ENCODE measurements at places on chromosomes 2 and 18.

GRCh38 chr2:24819442-24820174 is 26.4 kb downstream of the CENPO start:
- no peak for DNase-seq

- DNase-seq = peak; percentile 66
Measured at GRCh38 chr2:39435741-39436591, 1.1 kb downstream of the MAP4K3 start.

DNA sequence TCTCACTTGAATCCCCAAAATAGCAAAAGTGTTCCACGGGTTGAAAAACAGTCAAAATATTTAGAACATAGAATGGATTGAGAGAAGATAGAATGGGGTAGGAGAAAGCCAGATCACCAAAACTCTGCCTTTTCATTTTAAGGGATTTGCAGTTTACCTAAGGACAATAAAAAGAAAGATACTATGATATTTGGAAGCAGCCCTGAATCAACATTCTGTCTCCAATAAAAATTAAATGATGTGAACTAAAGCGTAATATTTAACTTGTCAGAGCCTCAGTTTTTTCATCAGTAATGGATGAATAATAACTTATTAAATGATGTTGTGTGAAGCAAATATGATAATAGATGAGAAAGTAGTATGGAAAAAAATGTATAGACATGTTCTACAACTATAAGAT is 100.2 kb upstream of the REG3G start:
- DNase-seq = no peak

- no peak for DNase-seq
Measured at GRCh38 chr18:52009958-52010357, 330.0 kb upstream of the DCC start.

- no peak for DNase-seq
Measured at GRCh38 chr2:29353403-29353991, 238.3 kb downstream of the CLIP4 start.

DNA sequence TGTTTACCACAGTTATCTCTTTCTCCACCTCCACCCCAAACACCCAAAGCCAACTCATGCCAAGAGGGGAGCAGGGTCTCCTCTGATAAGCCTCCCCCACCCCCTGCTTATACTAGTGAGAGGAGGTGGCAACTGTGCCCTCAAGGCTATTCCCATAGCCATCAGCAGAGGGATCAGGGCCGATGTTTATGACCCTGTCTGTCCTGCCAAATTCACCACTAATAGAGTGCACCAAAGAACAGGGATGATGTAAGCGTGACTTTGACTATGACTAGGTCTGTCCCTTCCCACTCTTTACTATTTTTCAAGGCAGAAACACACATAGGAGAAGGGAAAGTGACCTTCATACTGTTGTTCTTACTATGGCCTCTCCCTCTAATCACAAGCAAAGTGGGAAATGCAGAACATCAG is 74.6 kb downstream of the CLHC1 start:
- no peak for DNase-seq

GRCh38 chr18:2906704-2907549 is 60.1 kb downstream of the EMILIN2 start:
- peak; percentile 60 for DNase-seq

DNA sequence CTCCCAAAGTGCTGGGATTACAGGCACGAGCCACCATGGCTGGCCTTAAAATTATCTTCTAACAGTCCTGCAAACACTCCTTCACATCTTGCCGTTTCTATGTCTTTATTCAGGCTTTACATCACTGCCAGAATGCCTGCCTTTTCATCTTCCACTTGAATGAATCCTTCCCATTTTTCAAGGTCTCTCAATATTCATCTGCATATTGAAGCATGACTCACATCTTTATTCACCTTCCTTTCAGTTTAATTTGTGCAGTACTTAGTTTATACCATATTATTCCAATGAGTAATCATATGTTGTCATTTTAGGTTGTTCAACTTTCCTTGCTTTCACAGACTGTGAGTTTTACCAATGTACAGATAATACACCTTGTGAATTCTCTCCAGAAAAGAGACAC is 510.1 kb upstream of the PIK3C3 start:
- DNase-seq = no peak

- DNase-seq = no peak
Measured at GRCh38 chr2:130353291-130354138, 2.3 kb upstream of the PTPN18 start.

- DNase-seq = no peak
Measured at GRCh38 chr2:11556101-11556806, 22.4 kb downstream of the GREB1 start.

DNA sequence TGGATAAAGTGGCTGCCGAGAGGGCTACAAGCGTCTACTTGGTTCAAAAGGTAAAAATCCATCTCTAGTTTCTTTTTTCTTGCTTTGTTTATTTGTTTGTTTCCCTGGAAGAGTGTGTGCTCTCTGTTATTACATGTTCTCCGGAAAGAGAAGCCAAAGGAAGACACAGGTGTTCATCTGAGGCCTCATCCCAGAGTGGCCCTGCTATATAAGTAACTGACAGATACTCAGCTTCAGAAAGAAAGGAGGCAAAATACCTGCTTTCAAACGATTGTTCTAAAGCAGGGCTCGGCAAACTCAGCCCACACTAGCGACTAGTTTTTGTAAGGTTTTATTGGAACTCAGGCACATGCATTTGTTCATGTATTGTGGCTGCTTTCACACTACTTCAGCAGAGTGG is 140.0 kb upstream of the ALPP start:
- no peak for DNase-seq

GRCh38 chr2:52144590-52144989 is 1112.7 kb upstream of the NRXN1 start:
- DNase-seq = no peak

GRCh38 chr2:241859017-241859435 is 332 bp upstream of the PDCD1 start:
- no peak for DNase-seq

- no peak for DNase-seq
Measured at GRCh38 chr18:22946217-22946616, 13.1 kb downstream of the RBBP8 start.

GRCh38 chr2:66443979-66444861 is 9.3 kb downstream of the MEIS1 start:
- DNase-seq = peak; percentile 70

GRCh38 chr18:54743605-54743995 is 84.7 kb upstream of the RAB27B start:
- DNase-seq = no peak

DNA sequence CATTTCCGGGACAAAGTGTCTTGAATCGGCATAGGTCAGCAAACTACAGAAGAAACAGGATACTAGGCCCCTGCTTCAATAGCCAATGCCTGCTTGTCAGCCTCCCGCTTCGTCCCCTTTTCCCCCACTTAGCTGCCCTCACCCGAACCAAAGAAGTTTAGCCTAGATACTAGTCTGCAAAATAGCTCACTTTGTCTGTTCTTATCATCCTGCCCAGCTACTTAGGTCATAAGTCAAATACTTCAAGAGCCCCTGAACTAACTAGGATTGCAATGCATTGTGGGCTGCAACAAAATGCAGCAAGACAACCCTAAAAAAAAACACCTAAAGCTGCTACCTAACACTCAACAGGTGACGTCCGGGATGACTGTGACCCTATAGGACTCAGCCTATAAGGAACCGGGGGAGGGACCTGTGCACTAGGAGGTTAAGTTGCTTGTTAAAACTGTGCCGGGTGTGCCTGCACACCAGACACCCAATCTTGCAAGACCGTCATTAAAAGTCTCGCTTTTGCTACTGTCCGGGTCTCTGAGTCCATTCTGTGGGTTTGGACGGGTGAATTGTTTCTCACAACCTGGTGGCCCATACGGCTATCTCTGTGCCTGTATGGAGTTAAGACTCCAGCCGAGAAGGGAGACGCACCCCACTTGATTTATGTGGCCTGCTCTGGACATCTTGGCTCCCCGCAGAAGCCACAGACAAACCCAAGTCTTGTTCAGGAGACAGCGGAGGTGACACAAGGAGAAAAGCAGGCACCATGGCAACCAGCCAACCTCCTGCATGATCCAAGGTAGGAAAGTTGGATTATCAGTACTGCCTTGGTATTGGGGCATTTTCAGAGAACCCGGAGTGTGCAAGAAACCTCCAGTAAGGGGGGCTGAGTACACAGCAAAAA is 105.9 kb downstream of the HIBCH start:
- peak; percentile 40 for DNase-seq

DNA sequence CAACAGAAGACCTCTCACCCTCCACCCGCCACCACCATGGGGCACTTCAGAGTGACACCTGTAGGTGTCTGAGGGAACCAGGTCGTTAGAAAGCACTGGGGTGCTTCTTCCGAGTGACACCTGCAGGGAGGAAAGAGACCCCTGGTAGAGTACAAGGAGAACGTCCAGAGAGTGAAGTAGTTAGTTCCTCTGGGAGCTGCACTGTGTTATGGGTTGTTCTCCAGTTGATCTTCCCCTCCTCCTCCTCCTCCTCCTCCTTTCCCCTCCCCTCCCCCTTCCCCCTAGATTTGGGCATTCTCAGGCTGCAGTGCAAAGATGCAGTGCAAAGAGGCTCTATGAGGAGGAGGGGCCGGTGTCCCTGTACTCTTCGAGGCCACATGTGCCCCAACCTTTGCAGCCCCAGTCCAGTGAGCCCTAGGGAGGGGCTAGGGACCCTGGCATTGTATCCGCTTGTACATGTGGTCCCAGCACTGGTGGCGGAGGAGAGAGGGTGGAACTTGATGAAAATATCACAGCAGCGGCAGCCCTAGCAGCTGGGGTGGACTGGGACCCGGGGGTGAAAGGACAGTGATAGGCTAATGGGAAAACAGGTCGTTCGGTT is 850 bp downstream of the DNAJB2 start:
- DNase-seq = no peak

GRCh38 chr18:48983793-48984437 is 33.1 kb upstream of the SMAD7 start:
- peak; percentile 55 for DNase-seq

GRCh38 chr2:187542123-187542522 is 12.1 kb downstream of the TFPI start:
- no peak for DNase-seq

- no peak for DNase-seq
Measured at GRCh38 chr18:46950064-46950656, 32.8 kb downstream of the KATNAL2 start.

DNA sequence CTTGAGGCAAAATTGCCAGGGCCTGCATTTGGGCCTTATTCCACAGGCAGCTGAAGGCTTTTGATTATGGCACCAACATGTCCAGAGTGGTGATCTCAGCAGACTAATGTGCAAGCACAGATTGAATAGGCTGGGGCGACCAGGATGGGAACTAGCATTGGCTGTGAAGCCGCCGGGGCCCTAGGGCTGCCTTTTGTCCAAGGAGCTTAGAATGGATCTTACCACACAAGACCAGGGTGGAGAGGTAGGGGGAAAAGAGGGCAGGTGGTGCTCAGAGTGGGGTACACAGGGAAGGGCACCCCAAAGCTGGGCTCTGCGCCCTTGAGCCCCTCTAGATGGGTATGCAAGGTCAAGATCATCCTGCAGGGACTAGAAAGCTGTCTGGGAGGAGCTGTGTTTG is 23.1 kb downstream of the PSD4 start:
- DNase-seq = no peak

DNA sequence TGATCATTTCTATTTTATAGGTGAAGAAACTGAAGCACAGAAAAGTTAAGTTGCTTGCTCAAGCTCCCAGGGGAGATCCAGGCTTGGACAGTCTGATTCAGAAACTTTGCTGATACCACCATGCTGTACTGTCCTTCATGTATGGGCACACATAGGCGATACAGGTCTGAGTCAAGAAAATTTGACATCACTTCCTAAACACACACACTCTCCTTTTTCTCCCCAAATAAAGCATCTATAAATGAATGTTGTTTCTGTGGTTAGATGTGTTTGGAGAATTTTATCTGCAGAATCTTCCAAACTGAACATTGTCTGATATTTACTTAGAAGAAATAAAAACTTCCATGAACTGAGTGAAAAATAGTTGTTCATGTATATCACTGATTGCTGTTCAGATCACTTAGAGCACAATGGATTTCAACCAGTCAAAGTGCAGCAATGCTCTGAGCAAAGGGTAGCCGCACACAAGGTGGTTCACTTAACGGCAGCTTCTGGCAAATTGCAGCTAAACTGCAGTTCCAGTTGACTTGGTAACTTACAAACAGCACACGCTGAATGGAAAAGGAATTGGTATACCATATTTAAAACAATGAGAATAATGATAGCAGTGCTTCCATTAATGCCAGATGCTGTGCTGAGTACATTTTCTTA is 10.0 kb upstream of the AGFG1 start:
- no peak for DNase-seq

DNA sequence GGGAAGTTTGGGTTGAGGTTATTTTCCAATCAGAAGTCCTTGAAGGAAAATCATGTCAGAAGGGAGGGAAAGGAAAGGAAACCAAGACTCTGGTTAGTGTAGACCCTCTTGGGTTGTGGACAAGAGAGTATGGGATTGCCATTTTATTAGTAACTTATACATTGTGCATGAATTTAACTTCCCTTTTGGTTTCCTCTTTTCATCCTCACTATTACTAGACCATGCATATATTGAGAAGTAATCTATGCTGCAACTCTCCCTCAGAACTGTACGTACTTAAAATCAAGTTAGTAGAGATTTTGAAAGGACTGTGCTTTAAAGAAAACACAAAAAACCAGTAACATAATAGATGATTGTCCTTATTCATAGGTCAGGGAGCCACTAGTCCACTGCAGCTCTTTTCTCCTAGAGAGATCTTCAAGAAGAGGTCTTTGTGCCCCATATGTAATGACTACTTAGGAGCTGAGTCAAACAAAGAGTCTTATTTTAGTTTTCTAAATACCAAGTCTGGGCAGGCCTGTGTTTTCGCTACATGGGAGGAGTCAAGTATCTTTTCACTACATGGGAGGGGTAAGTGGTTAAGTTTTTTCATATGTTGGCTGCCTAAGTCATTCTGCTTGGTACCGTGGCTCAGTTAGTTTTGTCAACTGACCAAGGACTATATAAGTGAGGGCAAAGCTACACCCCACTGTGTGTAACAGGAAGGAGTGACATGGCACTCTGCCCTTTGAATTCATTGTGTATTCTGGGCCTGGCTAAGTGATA is 25.2 kb upstream of the FAM117B start:
- DNase-seq = no peak

DNA sequence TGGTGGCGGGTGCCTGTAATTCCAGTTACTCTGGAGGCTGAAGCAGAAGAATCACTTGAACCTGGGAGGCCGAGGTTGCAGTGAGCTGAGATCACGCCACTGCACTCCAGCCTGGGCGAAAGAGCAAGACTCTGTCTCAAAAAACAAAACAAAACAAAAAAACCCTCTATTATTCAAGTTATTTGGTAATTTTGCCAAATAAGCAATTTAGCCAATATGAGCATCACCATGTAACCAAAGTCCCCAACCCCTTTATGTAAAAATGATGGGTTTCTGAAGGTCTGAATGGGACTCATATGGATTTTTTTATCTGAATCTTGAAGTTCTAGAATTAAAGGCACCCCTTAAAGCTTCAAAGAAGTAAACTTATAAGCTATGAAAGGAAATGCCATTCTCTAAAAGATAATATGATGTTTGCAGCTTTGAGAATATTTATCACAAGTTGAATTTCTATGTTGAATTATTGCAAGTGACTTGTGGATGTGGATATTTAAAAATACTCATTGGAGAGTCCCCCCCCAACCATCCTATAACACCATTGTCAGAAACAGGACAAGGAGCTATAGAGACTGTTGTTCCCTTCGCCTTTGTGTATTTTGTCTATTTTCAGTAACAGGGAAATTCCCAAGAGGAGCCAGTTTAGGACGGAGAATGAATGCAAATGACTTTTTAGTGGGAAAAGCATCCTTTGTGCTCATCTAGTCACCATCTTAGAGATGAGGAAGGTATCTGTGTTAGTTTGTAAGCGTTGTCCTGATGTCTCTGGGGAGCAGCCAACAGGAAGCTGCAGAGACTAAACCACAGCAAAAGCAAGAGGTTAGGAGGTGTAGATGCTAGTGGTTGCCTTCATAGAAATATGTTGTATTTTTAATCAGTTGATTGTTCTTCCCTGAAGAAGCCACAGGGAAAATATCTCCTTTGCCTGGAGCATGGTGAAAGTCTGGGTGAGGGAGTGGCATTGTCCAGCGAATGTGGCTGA is 68.3 kb downstream of the TET3 start:
- no peak for DNase-seq

All from lung (tissue), 17 donors.